ENCODE measurements at places on chromosomes 7 and 10. TPM values are rescaled to one million over a fixed set of nuclear protein-coding genes. Genes with fewer than 3 reads are reported as not detected.

The TEX47 gene
- not detected for polyA plus RNA-seq

The DPP6 gene
- not detected for polyA plus RNA-seq

The PRSS1 gene
- not detected for polyA plus RNA-seq

The PODXL gene
- polyA plus RNA-seq, result 0.78 TPM

The CALHM1 gene
- polyA plus RNA-seq, result 0.06 TPM

The ITGB8 gene
- polyA plus RNA-seq, result 0.01 TPM

The IFIT3 gene
- 1.6 TPM for polyA plus RNA-seq

The NEBL gene
- polyA plus RNA-seq, result 0.03 TPM

The UFSP1 gene
- 3.6 TPM for polyA plus RNA-seq

The TMEM139 gene
- polyA plus RNA-seq, result 0.12 TPM

The GJD4 gene
- not detected for polyA plus RNA-seq

The CLEC2L gene
- polyA plus RNA-seq, result not detected

The ELOVL3 gene
- polyA plus RNA-seq, result not detected

The TLX1 gene
- not detected for polyA plus RNA-seq

The GNAT3 gene
- not detected for polyA plus RNA-seq

The CREB5 gene
- polyA plus RNA-seq, result 0.95 TPM

The ZNF680 gene
- polyA plus RNA-seq, result 2.7 TPM

The CPA1 gene
- not detected for polyA plus RNA-seq

The OPALIN gene
- not detected for polyA plus RNA-seq

The PTPRN2 gene
- 5.0 TPM for polyA plus RNA-seq

The ASZ1 gene
- not detected for polyA plus RNA-seq

The CNNM1 gene
- polyA plus RNA-seq, result not detected

The ANKRD61 gene
- not detected for polyA plus RNA-seq

The TMEM196 gene
- not detected for polyA plus RNA-seq

The PAPOLB gene
- polyA plus RNA-seq, result not detected

The ANKRD30A gene
- not detected for polyA plus RNA-seq

The CUTC gene
- polyA plus RNA-seq, result 37.9 TPM

The CH25H gene
- 0.23 TPM for polyA plus RNA-seq

The DDC gene
- not detected for polyA plus RNA-seq

The MAT1A gene
- polyA plus RNA-seq, result not detected

The COX15 gene
- polyA plus RNA-seq, result 13.9 TPM

The LRRTM3 gene
- not detected for polyA plus RNA-seq

The LGI1 gene
- not detected for polyA plus RNA-seq

The SMKR1 gene
- polyA plus RNA-seq, result 0.58 TPM

The RAMP3 gene
- not detected for polyA plus RNA-seq

The ATOH7 gene
- not detected for polyA plus RNA-seq

The CCDC7 gene
- polyA plus RNA-seq, result 3.4 TPM

The WDR91 gene
- polyA plus RNA-seq, result 31.6 TPM

The ABCB1 gene
- polyA plus RNA-seq, result 8.5 TPM

Measured in B cell (primary cell).